ENCODE measurements at places on chromosomes 1 and 21.

GRCh38 chr1:175129997-175130648 is 62.5 kb downstream of the KIAA0040 start:
- no peak for DNase-seq

GRCh38 chr1:192357924-192358323 is 41.1 kb downstream of the RGS21 start:
- no peak for DNase-seq

DNA sequence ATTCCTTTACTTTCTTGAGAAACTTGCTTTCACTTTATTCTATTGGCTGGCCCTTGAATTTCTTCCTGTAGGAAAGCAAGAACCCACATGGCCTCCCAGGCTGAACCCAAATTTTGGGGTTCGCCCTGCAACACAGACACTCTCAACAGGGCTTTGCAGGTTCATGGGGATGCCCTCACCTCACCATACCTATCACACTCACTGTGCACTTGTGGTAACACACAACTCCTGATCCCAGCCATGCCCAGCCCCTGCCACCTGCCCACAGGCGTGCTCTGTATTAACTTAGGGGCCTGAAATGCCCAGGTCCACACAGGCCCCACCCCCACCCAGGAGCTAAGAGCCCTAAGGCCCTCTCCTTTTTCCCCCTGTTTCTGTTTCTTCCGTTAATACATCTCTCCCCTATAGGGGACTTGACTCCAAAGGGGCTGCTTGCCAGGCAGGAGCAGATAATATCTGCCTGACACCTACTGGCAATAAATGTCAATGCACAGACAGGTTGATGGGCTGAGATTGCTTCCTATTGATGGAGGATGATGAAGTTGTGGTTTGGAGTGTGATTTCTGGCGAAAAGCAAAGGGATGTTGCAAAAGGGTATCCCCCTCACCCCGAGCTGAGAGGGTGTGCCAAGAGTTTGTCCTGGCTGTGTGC is 171.5 kb downstream of the AJAP1 start:
- DNase-seq, result no peak

DNA sequence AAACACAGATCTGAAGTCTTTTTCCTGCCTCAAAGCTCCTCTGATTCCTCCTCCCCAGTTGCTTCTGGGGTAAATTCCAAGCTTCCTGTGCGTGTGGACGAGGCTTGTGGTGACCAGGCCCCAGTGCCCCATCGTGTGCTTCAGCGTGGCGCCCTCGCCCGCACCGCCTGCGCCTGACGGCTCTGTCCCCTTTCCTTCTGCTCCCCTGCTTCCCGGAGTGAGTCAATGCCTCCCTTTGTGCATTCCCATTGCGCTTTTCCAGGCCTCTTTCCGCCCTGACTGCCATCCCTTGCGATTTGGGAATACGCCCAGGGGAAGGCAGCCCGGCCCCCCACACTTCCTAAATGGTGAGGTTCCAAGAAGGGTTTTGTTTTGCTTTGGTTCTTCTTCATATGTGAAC is 36.3 kb downstream of the FAAP20 start:
- no peak for DNase-seq

GRCh38 chr21:20902511-20902910 is 95.7 kb upstream of the NCAM2 start:
- no peak for DNase-seq

DNA sequence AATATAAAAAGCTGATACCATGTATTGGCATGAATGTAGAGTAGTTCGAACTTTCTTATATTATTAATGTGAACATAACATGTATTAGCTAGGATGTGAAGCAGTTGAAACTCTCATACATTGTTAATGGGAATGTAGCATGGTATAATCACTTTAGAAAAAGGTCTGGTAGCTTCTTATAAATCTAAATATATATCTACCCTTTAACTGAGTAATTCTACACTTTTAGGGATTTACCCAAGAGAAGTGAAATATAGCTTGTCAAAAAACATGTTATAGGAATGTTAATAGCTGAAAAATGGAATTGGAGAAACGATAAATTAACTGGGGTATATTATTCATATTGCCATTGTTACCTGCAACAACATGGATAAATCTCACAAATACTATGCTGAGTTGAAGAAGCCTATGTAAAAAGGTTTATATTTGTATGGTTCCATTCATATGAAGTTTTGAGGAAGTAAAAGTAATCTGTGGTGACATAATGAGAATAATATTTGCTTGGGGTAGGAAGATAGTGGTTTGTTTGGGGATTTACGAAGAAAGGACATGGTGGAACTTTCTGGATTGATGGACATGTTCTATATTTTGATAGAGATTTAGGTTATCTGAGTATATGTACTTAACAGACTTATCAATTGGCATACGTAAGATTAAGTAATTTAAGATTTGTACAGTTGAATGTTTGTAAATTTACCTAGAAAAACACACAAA is 76.6 kb downstream of the MAST2 start:
- no peak for DNase-seq

GRCh38 chr1:48215222-48215621 is 7.3 kb upstream of the SLC5A9 start:
- no peak for DNase-seq

- peak; percentile 93 for DNase-seq
Observed at GRCh38 chr1:44707112-44707881, 23.7 kb downstream of the RNU5D-1 start.

- DNase-seq, result no peak
Observed at GRCh38 chr1:90579212-90579802, 137.8 kb downstream of the BARHL2 start.

GRCh38 chr21:34701726-34702125 is 32.9 kb downstream of the CLIC6 start:
- no peak for DNase-seq

All from NCI-H226 (cell line).